ENCODE measurements at places on chromosomes 3 and 15. TPM values are rescaled to one million over a fixed set of nuclear protein-coding genes. Genes with fewer than 3 reads are reported as not detected.
A peak's percentile ranks its signal among the peaks of the same experiment; 100 is the strongest.

DNA sequence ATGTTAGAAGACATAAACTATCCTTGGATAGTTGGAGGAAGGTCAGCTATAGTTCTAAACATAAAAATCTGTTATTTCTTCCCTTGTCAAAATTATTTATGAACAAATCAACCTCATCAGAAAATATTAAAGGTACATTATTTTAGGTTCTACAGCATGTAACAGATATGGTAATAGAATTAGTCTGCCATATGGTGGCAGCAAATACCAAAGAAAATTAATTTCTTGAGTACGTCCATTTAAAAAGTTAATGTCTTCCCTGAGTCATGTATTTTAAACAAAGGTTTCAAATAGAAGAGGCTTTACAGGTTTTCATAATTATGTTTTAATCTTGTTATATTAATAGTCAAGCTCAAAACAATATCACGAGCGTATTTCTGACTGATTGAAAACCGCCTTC is 17.9 kb upstream of the ANKRD28 start:
- DNase-seq = peak; percentile 23

DNA sequence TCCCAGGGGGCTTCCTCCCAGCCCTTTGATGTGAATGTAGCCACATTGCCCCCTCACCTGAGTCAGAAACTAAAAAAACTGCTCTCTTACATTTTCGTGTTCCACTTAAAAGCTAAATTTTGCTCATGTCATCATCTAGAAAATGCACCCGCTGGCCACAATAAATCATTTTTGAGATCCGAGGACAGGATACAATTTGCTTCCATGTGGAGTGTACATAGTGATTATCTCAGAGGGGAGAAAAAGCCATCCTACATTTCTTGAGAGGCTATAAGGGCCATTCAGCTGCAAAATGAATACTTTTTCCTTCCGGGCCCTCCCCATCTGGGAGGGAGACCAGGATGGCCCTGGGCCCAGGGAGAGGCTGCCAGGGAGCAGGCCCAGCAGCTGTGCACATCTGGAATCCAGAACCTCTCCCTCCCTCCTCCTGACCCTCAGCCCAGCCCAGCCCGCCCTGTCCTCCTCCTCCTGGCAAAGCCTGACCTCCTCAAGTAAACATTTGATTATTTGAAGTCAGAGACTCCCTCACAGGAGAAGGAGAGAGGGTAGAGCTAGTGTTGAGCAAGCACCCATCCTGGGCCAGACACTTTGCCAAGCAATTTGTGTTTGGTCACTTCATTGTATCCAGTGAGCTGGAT is 59.1 kb downstream of the CORO2B start:
- no peak for DNase-seq

CCR2 gene
- total RNA-seq = not detected

TEX55 gene
- total RNA-seq = not detected

BFSP2 gene
- total RNA-seq = not detected
